Hematopoietic multipotent progenitor cell treated with erythropoietin and hydrocortisone succinate and interleukin-3 and kit ligand, for 8 days (in vitro differentiated cells): ENCODE measurements at places on chromosomes 3 and 15.

GRCh38 chr3:13268961-13269441, 151.1 kb downstream of the NUP210 start:
- DNase-seq, result no peak

DNA sequence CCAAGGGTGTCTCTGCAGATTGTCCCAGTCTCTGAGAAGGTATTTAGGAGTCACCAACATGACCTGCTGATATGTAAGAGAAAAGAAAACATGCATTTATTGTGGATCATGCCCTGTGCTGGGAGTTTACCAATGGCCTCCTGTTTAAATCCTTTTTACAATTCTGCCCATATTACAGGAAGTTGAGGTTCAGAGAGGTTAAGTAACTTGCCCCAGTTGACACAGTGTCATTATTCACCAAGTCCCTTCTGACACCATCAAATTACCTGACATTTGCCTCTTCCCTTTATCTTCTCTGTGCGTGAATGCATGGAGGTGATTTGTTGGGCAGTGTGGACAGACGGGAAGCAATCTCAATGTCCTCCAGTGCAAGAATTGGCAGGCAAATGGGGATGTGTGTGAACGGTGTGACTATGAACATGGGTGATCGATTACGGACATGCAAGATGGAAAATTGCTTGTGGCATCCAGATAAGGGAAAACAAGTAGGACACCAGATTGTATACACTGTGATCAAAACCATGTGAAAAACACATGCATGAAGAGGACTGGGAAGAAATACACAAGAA, 27.3 kb downstream of the ZNF710 start:
- no peak for DNase-seq

DNA sequence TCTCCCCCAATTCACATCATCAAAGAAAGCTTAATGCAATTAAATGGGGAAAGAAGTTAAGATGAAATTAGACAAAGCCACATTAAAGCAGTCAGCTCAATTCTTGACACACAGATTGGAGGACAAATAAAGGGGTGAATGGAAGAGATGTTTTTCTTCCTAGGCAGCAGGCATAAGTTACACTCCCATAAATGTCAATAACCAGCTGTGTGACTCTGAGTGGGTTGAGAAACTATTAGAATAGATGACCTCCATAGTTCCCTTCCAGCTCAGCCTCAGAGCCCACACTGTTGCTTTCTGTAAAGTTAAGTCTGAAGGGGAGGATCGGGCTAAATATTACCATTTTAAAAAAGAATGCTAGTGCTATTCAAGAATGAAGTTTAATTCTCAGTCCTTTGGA, 71.0 kb downstream of the THBS1 start:
- DNase-seq, result no peak

GRCh38 chr3:8097690-8098089, 403.9 kb upstream of the LMCD1 start:
- DNase-seq, result no peak

DNA sequence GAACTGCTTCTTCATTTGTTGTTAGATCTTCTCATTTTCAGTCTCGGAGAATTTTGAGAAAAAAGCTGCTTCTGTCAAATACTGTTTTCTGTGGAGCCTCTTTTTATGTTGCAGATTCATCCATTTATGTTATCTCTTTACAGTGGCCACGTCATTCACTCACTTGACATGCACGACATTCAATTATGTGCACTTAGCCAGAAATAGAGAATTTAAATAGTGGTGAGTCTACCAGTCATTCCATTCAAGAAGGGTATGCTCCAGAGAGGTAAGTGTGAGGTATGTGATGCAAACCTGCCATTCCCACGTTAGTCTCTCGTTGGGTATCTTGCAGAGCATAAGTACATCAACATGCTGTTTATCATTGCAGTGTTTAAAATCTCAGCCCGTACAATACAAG, 9.8 kb downstream of the ARPP19 start:
- no peak for DNase-seq

DNA sequence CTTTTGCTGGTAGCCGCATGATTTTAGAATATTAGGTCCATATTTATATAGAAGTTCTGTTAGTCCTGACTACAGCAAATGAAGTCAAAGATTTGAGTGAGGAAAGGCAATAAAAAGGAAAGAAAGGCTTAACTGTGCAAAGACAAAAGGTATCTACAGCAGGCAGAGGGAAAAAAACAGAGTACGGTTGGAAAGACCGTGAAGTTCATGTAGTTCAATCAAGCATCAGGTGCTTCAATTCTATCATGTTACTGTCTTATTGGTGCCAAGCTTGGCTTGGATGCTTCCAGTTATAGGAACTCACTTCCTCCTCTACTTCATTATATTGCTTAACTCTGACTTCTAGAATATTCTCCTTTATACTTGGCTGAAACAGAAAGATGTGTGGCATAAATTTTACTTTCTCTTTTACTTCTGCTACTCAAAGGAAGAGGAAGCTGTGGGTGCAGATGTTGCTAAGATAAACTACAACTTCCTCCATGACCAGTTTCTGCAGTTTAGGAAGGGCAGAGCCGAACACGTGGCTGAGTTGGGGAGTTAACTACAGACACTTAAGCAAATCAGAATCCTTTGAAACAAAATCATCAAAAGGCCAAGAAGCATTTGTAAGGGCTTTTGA, 72.6 kb upstream of the ZBED2 start:
- DNase-seq, result peak; percentile 86

DNA sequence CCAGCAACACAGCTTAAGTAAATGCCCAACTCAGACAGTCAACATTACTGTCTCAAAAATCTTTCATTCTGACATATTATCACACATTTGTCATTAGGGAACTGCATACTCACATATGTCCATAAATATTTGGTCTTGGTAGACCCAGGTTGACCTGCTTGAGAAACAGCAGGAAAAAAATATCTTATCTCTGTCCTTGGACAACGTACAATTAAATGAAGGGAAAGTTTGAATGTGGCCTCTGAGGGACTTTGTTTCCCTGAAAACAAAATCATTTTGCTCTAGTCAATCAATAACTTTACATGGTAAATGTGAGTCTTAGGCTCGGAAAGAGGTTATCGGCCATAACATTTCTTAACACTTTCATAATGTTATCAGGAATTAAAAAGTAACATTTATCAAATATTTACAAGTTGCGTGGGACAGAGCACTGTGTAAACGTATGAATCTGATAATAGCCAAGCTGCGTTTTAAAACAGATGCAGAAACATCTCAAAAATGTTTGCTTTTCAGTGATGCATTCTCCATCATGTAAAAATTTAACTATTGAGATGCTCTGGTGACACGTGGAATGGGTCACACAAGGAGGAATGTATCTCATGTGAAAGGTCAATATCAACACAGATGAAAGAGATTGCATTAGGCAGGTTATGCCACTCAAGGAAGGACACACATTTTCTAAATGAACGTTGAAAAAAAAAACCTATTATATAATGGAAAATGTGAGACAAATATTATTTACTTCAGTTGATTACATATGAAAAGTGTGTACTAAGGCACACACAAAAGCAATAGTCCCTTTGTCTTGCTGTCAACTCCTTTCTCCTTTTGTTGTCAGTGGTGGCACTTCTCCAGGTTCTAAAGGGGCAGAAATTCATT, 304.4 kb downstream of the WDR72 start:
- DNase-seq, result no peak

- DNase-seq, result no peak
These were observed 365.6 kb downstream of the PTPRG start for GRCh38 chr3:61926923-61927322.

DNA sequence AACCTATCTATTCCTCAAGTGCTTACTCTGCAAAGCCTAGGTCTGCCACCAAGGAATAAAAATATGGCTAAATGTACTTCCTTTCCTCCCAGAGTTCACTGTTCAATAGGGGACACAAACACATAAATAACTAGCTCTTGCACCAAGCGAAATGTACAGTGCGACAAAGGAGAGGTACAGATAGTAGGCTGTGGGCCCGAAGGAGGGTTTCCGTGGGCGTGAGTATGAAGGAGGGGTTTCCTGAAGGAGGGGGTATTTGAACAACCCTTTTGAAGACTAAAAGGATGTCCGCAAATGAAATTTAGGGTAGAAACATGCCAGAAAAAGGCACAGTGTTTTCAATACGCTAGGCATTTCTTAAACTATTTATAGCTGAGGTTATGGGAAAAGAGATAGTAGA, 207.9 kb downstream of the LPP start:
- no peak for DNase-seq

DNA sequence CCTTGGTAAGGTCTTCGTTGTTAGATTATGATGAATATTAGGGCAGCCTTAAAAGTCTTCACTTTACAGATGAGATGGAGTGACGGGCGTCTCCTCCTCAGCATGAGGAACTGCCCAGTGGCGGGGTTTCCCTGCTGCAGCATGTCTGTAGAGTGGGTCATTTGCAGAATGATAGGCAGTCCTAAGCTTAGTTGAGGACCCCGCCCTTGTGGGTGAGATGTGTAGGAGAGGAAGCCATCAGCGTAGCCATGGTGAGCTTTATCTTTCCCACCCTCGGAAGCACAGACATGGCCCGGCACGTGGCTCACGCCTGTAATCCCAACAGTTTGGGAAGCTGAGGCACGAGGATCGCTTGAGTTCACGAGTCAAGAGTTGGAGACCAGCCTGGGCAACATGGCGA, 877 bp downstream of the NIT2 start:
- peak; percentile 88 for DNase-seq

DNA sequence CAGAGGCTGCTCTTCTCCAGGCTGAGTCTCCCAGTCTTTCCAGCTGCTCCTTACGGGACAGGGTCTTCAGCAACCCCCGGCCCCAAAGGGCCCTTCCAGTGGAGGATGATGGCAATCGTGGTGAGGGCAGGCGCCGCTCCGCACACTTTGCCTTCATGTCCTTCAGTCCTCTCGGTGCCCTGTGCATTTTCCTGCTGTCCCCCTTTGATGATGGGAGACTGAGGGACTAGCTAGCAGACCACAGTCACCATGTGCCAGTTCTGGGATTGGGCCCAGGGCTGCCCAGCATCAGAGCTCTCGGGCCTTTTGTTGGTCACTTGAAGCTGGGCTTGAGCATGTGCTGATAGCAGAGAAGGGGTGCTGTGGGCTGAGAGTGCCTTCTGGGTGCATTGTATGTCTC, 8.8 kb upstream of the TXNRD3 start:
- DNase-seq, result no peak

- DNase-seq, result no peak
These were observed 121.9 kb downstream of the SLCO3A1 start for GRCh38 chr15:91975241-91975978.

- no peak for DNase-seq
These were observed 46.8 kb downstream of the CMTM6 start for GRCh38 chr3:32455609-32456428.

DNA sequence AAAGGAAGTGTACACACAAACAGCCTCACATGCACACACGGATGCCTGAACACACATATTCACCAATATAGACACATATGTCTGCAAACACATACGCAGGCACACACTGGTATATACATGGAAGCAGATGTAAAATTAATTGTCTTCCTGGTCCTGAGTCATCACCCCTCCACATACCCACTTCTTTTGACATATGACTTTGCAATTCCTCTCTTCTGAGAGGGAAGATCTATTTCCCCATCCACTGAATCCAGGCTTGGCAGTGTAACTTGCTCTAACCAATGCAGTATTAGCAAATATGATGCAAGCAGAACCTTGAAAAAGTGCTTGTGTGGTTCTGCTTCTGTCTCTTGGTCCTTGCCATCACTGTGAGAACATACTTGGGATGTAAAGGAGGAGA, 76.8 kb upstream of the HRH1 start:
- no peak for DNase-seq

DNA sequence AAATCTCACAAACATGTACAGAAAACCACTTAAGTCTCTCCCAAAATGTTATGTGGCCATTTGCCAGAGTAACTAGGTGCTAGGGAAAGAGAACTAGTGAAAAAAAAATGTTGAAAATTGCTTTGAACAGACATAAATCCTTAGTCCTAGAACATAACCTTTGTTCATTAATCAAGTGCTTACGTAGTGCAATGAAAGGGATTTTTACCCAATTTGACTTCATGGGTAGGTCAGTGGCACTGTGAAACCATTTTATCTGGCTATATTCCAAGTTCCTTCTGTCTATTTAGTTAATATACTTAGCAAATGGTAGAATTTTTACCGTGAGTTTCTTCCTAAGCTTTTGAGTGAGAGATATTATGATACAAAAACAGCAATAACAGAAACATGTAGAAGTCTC, 209.4 kb downstream of the DIPK2A start:
- DNase-seq, result no peak

GRCh38 chr3:32245200-32245599, 6.7 kb downstream of the CMTM8 start:
- no peak for DNase-seq

DNA sequence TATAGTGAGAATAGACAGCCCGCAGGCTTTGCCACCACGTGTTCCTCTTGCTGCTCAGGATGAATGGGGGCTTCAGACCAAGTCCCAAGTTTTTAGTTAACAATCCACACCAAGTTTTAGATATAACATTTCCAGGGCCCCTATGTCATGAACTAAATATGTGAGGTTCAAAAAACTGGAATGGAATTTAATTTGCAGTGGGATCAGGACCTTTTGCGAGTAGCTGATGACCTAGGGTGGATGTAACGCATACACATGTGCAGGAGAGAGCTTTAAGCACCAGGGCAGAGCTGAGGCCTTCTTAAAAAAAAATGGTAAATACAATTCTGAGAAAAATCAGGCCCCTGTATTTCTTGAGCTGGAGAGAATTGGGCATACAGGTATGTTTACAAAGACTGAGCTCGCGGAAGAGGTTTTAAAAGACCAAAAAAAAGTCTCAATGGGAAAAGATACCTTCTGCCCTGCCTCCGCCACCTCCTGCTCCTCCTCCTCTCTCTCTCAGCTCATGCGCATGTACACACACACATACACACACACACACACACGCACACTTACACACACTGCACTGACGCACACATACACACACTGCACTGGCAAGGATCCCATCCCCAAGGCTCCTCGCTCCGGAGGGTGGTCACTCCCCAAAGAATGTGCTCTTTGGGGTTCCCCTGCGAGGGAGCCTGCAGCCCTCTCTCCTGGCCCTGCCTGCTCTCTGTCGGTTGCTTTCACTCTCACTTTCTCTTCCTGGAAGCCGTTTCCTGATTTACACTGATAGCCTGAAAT, 48.2 kb upstream of the IGF1R start:
- DNase-seq, result peak; percentile 10

DNA sequence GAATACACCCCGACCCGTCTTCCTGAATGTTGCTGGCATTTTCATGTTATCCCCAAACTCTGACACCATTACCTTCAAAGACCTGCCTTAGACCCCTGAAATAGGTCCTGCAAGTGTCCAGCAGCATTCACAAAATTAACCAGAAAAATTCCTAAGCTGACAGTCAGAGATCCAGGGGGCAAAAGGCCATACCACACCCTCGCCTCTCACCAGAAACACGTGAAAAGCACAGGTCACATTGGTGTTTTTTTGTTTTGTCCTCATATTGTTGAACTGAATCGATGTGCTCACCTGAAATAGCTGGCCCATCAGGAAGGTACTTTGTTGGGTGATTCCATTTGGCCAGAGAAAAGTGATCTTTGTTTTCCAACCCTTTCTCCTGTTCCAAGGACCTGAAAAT, 113.1 kb upstream of the HES1 start:
- DNase-seq, result no peak

GRCh38 chr3:130312374-130312773, 33.1 kb upstream of the COL6A5 start:
- DNase-seq, result no peak
